Fibroblast of skin of right biceps (primary cell): ENCODE measurements at places on chromosomes 7 and 10.

DNA sequence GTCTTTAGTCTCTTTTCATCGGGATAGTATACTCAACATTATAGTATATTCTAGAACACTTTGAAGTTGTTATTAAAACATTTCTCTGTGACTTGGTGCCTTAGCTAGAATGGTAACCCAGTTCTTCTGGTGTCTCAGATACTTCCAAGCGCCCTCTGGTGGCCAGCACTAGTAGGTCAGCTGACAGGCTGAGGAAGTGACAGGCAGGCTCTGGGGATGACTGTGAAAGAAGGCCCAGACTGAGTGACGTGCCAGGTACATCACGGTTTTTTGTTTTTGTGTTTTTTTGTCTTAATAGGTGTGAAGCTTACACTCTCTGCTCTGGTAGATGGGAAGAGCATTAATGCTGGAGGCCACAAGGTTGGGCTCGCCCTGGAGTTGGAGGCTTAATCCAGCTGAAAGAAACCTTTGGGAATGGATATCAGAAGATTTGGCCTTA, 5.1 kb downstream of the COMTD1 start:
- peak; percentile 83 for DNase-seq

DNA sequence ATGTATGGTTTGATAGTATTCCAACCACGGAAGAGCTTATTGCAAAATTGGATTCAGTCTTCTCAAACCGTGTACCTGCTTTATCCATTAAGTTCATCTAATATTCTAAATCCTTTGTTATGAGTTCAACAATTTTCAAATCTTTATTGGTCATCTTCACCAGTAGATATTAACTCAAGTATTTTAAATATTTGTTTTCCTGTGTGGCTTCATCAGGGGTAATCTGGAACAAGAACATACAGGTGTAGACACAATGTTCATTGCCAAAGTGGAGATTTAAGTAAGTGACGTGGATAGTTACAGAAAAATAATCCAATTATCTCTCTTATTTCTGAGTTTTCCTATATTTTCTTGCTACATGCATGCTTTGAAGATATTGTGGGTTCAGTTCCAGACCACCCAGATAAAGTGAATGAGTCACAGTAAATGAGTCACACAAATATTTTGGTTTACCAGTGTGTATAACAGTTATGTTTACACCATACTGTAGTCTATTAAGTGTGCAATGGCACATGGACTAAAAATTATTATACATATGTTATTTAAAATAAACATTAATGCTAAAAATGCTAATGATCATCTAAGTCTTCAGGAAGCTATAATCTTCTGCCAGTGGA, 429.0 kb upstream of the POT1 start:
- no peak for DNase-seq

GRCh38 chr7:100483090-100483721, 521 bp upstream of the NYAP1 start:
- peak; percentile 59 for DNase-seq

- DNase-seq = peak; percentile 66
These were observed 4.6 kb upstream of the TWIST1 start for GRCh38 chr7:19121977-19122588.

DNA sequence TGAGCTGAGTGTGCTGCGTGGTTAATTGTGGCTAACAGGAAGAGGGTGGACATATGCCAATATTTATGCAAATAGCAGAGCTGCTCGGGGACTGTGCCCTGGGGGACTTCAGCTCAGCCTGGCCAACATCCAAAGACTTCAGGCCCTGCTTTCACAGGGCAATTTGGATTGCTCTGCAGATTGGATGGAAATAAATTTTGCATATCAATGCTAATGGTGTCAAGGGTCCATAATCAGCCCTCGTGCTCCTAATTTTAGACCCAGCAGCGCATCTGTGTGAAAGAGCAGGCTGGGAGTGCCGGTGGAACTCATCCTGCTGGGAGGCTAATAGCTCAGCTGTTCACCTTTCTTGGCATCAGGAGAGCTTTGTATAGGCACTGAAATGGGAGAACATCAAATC, 270.1 kb downstream of the TCERG1L start:
- DNase-seq = no peak

- DNase-seq = peak; percentile 23
These were observed 172.6 kb upstream of the NRP1 start for GRCh38 chr10:33506838-33507661.

GRCh38 chr7:15780271-15780670, 93.8 kb upstream of the MEOX2 start:
- DNase-seq = peak; percentile 80

- DNase-seq = peak; percentile 22
These were observed 3.7 kb downstream of the CFAP46 start for GRCh38 chr10:132938472-132939339.

DNA sequence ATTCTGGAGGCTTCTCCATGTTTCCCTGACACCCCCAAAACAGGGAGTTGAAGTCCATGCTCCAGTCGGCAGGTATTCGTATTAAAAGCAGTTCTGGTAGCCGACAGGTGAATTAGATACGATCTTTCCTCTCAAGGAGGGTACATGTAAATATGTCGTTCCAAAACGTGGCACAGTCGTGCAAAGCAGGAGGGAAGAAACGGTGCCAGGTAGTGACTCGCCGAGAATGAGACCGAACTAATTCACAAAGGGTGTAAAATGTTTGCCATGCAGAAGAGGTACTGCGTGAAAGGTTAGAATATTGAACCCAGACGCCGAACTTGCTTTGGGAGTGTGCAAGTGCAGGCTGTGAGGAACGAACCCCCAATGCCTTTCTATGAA, 483 bp downstream of the EDRF1 start:
- DNase-seq = no peak

GRCh38 chr10:34808801-34809745, 6.0 kb downstream of the PARD3 start:
- peak; percentile 65 for DNase-seq

DNA sequence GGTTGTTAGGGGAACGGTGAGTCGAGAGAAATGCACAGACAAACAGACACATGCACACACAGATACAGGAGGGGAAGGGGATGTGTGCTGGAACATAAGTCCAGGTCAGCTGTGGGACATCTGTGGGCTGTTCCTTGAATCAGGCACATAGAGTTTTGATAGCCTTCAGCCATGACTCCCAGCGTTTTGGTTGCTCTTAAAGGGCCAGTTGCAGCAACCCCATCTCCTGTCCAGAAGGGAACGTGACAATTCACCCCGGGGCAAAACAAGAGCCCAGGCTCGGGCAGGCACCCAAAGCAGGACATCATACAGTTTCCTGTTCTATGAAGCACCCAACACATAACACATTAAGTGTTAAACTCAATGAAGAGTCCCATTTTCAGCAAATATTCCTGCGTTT, 9.6 kb downstream of the INSYN2A start:
- no peak for DNase-seq

DNA sequence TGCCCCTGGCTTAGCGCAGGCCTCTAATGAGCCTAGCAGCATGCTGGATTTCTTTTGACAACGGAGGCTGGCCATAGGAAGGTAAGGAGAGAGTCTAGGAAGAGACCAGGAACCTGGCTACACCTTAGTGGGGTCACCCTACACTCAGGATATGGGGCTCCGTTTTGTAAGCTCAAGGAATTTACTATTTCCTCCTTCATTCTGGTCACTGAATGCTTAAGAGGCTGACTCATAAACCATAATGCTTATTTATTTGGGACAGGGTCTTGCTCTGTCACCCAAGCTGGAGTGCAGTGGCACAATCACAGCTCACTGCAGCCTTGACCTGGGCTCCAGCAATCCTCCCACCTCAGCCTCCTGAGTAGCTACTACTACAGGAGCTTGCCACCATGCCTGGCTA, 38.4 kb downstream of the CARD11 start:
- DNase-seq = no peak

DNA sequence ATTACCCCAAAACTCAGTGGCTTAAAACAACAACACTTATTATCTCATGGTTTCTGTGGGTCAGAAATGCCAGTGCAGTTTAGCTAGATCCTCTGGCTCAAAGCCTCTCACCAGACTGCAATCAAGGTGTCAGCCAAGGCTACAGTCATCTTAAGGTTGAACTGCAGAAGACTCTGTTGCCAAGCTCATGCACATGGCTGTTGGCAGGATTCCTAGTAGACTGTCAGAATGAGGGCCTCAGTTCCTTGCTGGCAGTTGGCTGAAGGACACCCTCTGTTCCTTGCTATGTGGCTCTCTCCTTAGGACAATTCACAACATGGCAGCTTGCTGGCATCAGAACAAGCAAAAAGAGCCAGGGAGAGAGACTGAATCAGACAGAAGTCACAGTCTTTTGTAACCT, 34.7 kb downstream of the TOMM7 start:
- no peak for DNase-seq

GRCh38 chr10:60424971-60425370, 35.3 kb upstream of the ANK3 start:
- DNase-seq = no peak

DNA sequence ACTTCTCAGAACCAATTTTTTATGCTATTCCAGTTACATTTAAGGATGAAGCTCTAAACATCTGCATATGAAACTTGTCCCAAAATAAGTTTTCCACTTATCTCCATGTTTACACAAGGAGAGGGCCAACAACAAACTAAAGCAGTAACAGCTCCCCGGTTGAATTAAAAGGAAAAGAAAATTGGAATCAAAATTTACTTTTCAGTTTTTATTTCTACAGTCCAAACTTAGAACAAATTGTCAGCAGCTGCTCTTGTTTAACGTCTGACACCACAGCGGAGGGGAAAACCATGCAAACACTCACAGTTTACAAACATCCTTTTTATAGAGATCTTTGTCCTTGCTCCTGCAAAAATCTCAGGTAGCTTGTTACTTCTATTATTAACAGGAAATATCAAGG, 101.3 kb downstream of the COL28A1 start:
- DNase-seq = no peak

GRCh38 chr7:85164376-85164775, 22.5 kb downstream of the SEMA3D start:
- no peak for DNase-seq

GRCh38 chr10:97463363-97464132, 17.6 kb downstream of the ZDHHC16 start:
- DNase-seq = peak; percentile 66

DNA sequence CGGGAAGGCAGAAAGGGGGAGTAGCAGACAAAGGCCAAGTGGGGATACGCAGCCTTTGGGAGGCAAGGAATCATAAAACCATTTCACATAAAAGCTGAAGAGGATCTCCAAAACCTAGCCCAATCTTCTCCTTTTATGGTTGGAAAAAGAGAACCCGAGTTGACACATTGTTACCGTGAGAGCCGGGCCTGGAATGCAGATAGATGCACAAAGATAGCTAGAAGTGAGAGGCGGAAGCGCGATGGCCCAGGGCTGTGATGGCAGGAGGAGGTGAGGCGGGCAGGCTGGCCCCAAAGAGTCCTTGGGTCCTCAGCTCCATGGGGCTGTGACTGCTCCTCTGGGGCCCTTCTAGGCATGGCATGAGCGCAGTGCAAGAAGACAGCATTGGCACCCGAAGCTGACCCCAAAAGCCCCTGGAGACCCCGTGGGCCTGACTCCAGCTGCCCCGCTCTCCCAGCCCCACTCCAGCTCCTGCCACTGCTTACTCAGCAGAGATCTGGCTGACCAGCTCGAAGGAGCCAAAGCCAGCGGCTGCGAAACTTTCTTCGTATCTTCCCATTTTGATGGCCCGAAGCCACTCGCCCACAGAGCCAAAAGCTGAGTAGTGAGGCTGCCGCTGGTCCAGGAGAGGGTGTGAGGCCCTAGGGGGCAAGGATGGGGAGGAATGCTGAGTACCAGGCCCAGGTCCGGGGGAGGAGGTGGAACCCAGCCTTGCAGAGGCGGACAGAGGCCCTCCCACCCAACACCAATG, 22.5 kb downstream of the EPHB4 start:
- no peak for DNase-seq

GRCh38 chr7:6615723-6616555, 529 bp downstream of the ZNF853 start:
- DNase-seq = no peak

- no peak for DNase-seq
These were observed 25.9 kb downstream of the RGR start for GRCh38 chr10:84270708-84271107.
